Fibroblast of skin of right biceps (primary cell): ENCODE measurements at places on chromosomes 13 and 19.

- no peak for DNase-seq
These were observed 62.4 kb downstream of the MPHOSPH8 start for GRCh38 chr13:19695829-19696228.

- no peak for DNase-seq
These were observed 33.5 kb upstream of the IGSF23 start for GRCh38 chr19:44579663-44580365.

DNA sequence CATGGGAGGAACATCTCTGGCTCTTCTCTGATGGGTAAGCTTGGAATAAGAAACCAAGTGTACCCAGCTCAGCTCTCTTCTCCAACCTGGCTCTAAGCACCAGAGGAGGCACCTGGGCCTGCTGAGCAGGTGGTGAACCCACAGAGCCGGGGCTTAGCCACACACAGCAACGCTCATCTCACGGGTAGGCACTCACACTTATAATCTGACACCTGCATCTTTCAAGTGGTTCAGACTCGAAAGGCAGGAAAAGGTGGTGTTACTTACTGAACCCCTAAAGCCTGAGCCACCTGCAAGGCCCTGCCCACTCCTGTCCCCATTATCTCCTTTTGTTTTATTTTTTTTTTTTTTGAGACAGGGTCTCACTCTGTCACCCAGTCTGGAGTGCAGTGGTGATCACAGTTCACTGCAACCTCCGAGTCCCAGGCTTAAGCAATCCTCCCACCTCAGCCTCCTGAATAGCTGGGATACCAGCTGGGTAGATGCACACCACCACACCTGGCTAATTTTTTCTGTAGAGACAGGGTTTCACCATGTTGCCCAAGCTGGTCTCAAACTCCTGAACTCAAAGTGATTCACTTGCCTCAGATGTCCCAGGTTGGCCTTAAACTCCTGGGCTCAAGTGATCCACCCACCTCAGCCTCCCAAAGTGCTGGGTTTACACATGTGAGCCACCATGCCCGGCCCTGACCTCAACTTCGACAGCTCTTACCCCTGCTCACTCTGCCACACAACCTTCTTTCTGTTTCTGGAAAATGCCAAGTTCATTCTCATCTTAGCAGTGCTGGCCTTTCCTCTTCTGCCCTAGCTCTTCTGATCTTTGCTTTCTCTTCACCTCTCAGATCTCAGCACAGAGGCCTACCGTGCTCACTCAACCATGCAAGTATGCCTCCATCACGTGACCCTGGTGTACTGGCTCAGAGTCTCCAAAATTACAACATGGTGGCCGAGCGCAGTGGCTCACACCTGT, 9.7 kb downstream of the FBXL12 start:
- no peak for DNase-seq

DNA sequence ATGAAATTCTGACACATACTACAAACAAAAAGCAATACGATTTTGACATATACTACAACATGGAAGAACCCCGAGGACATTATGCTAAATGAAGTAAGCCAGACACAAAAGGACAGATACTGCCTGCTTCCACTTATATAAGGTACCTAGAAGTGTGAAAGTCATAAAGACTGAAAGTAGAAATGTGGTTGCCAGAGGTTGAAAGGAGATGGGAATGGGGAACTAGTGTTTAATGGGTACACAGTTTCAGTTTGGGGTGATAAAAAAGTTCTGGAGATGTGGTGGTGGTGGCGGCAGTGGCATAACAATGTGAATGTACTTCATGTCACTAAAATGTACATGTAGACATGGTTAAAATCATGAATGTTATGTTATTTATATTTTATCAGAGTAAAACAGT, 12.1 kb upstream of the NDFIP2 start:
- no peak for DNase-seq

DNA sequence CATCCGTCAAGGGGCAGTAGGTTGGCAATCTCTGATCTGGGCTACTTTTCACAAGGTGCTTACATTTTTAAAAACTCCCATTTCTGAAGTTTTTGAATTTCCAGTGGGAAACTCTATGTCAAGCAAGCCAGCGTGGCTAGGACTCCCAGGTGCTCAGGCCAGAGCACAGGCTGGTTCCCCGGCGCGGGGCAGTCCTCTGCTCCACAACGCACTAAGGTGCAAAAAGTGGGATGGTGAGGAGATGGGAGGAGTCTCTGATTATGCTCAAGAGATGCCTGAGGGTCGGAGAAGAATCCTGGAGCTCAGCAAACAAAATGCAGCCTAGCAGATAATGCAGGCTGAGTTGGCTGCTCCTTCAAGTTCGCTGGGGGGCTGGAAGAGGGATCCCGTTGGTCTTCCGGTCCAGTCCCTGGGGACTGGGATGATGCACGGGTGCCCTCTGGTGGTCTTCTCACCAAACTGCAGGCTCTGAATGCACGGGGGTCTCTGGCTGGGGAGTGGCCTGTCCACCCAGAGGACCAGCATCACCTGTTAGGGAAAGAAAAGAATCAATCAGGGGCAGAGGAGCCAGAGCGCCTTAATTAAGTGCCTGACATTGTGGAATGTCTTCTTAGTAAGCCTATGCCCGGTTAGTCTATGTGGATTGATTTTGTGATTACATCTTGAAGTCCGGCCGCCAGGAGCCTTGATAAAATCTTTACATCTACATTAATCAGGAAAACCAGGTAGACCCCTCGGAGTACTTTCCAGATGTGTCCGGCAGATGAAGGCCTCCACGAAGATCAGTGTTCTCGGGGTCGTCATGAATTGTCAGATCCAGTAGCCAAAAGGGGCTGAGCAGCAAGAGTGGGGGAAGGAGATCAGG, 244.4 kb upstream of the MAB21L1 start:
- DNase-seq, result peak; percentile 75

GRCh38 chr13:40585911-40586471, 80.5 kb downstream of the FOXO1 start:
- DNase-seq, result no peak
